Suppressor macrophage treated with lipopolysaccharide for 1 hour (primary cell): ENCODE measurements at places on chromosomes 2 and 18.

GRCh38 chr2:46122318-46122976 lies 174.8 kb upstream of the EPAS1 start:
- no peak for DNase-seq

- peak; percentile 97 for DNase-seq
Measured at GRCh38 chr2:101463911-101464641, 10.8 kb downstream of the RFX8 start.

GRCh38 chr2:180061085-180061484 lies 54.0 kb upstream of the CWC22 start:
- no peak for DNase-seq

- DNase-seq = no peak
Measured at GRCh38 chr18:41326311-41326710, 628.7 kb upstream of the PIK3C3 start.
